ENCODE measurements at places on chromosomes 5 and 9.
A peak's percentile ranks its signal among the peaks of the same experiment; 100 is the strongest.

DNA sequence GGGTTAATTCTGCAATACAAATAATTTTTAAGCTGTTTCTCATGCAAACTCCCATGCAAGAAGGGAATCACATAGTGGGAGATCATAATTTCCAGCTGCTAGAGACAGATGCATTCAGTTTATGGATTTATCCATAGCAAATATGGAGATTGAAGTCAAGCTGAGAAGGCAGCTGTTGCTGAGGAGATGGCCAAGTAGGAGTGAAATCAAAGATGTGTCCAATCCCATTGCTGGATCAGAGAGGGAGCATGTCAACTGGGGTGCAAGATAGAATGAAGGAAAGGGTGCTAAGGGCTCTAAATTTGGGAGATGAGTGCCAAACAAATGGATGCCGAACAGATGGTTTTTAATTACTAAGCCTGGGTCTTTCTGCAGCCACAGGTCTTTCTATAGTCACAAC is 504.5 kb downstream of the NFIB start:
- H3K36me3 ChIP-seq, result no peaks in the 10 kb centered on the region
- H3K4me1 ChIP-seq, result no peaks in the 10 kb centered on the region
- no peaks in the 10 kb centered on the region for H3K27me3 ChIP-seq
- DNase-seq, result no peak
- no peak overlapping the region for H3K27ac ChIP-seq
- H3K4me3 ChIP-seq, result no peak overlapping the region

DNA sequence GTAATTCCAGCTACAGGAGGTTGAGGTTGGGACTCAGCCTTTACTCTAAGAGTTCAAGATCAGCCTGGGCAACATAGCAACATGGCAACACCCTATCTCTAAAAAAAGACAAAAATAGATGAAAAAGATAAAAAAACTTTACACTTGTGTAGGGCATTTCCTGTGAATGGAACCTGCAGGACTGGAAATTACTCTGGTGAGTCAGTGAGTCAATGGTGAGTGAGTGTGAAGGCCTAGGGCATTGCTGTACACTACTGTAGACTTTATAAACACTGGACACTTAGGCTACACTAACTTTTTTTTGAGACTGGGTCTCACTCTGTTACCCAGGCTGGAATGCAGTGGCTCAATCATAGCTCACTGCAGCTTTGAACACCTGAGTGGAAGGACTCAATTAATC is 19.5 kb upstream of the ARSI start:
- H3K27ac ChIP-seq, result no peak overlapping the region
- DNase-seq, result no peak
- H3K36me3 ChIP-seq, result no peaks in the 10 kb centered on the region

GRCh38 chr5:135710045-135710675 is 124.3 kb upstream of the SLC25A48 start:
- H3K27ac ChIP-seq, result no peak overlapping the region
- H3K4me1 ChIP-seq, result no peaks in the 10 kb centered on the region
- no peaks in the 10 kb centered on the region for H3K36me3 ChIP-seq

DNA sequence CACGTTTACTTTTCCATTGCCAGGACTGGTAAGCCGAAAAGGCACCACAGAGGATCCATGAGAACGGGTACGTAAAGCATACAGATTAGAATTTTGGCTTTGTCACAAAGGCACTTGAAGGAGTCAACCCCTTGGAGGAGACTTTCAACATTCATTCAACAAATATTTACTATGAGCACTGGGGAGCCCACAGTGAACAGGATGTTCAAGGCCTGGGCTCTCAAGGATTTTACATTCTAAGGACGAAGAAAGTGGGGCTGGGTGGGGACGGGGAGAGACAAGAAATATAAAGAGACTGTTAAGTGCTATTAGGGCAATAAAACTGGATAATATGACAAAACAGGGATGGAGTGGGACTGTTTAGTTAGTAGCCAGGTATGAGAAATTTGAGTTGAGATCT is 66.0 kb downstream of the KLF4 start:
- H3K36me3 ChIP-seq, result no peaks in the 10 kb centered on the region
- DNase-seq, result no peak
- no peak overlapping the region for H3K27ac ChIP-seq
- H3K27me3 ChIP-seq, result no peaks in the 10 kb centered on the region

- no peak for DNase-seq
- H3K4me3 ChIP-seq, result no peak overlapping the region
- no peak overlapping the region for H3K27ac ChIP-seq
- H3K27me3 ChIP-seq, result peaks cover 8% of the 10 kb centered on the region
- H3K4me1 ChIP-seq, result no peaks in the 10 kb centered on the region
These were observed 1.7 kb downstream of the RXFP3 start for GRCh38 chr5:33937707-33938506.

DNA sequence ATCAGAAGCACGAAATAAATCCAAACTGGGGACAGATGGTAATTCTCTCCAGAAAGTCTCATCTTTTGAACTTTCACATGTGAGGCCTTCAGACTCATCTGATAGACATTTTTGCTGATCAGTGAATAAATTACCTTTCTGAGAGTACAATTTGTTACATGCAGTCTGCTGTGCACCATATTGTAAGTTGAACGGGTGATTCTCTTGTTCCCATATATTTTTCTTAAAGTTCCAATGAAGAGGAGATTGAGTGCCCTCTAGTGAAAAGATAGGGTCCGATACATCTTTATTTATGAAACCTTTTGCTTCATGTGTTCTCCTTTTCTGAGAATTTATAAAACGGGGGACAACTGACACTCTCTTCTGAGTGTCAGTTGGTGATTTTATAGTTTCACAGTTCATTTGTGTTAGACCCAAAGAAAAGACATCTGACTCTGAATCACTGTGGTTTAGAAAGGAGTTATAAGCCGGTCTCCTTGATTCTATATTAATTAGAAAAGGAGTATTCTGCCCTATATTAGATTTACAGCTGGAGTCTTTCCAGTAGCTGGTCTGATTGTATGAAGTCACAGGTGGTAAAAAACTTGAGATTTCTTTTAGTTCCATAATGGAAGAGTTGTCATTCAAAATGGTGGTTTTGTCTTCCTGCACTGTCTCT is 30.4 kb downstream of the GNG10 start:
- H3K27ac ChIP-seq, result no peak overlapping the region
- H3K4me3 ChIP-seq, result no peak overlapping the region
- no peak for DNase-seq
- H3K36me3 ChIP-seq, result no peaks in the 10 kb centered on the region

DNA sequence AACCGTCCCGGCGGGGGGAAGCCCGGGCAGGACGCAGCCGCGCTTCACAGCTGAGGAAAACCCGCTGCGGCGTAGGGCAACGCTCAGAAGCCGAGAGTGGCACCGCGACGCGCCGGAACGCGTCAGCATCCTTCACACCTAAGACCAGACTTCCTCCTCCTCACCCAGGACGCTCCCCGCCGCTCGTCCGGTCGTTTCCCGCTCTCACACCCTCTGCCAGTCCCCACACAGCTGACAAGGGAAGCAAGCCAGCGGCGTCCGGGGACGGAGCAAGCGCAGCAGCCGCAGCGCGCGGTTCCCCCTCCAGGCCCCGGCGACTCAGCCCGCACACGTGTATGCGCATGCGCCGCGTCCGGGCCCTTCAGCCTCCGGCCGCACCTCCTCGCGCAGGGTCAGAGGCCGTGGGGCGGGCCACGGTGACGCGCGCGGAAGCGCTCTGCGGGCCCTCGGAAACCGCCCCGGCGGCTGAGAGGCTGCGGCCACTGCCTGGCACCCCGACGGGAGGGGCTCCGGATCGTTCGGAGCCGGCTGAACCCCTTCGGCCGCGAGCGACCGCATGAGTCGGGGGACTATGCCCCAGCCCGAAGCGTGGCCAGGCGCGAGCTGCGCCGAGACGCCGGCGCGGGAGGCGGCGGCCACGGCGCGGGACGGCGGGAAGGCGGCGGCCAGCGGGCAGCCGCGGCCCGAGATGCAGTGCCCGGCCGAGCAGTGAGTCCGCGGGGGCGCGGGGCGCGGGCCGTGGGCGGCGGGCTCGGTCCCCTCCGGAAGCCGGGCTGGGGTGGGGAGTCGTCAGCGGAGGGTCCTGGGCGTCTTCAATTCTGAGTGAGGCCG is at the start of gene OTULIN:
Gene OTULIN (plus strand): TSS at position 449 of the 831 bp plus-strand sequence. CDS start 108 bp downstream, at position 557.
- peak within 1 kb of the TSS; percentile 69 for H3K4me3 ChIP-seq
- peak within 1 kb of the TSS; percentile 95 for H3K27ac ChIP-seq
- H3K4me1 ChIP-seq, result peaks cover 11% of the 10 kb centered on the region
- peak; percentile 78 for DNase-seq
- no peaks in the 10 kb centered on the region for H3K27me3 ChIP-seq

- DNase-seq, result no peak
- H3K27ac ChIP-seq, result peak overlapping the region; percentile 93
- H3K4me1 ChIP-seq, result peaks cover 48% of the 10 kb centered on the region
- no peak overlapping the region for H3K4me3 ChIP-seq
- no peaks in the 10 kb centered on the region for H3K27me3 ChIP-seq
- no peaks in the 10 kb centered on the region for H3K36me3 ChIP-seq
These were observed 26.6 kb downstream of the RUSC2 start for GRCh38 chr9:35516479-35516878.

GRCh38 chr9:85414390-85414789 is 327.4 kb downstream of the AGTPBP1 start:
- DNase-seq, result no peak
- no peaks in the 10 kb centered on the region for H3K4me1 ChIP-seq
- no peak overlapping the region for H3K27ac ChIP-seq
- H3K36me3 ChIP-seq, result no peaks in the 10 kb centered on the region
- H3K27me3 ChIP-seq, result no peaks in the 10 kb centered on the region

- no peak overlapping the region for H3K4me3 ChIP-seq
- H3K27ac ChIP-seq, result no peak overlapping the region
- H3K4me1 ChIP-seq, result no peaks in the 10 kb centered on the region
- no peaks in the 10 kb centered on the region for H3K27me3 ChIP-seq
- H3K36me3 ChIP-seq, result no peaks in the 10 kb centered on the region
- DNase-seq, result no peak
These were observed 63.5 kb downstream of the ZNF474 start for GRCh38 chr5:122192497-122193496.

DNA sequence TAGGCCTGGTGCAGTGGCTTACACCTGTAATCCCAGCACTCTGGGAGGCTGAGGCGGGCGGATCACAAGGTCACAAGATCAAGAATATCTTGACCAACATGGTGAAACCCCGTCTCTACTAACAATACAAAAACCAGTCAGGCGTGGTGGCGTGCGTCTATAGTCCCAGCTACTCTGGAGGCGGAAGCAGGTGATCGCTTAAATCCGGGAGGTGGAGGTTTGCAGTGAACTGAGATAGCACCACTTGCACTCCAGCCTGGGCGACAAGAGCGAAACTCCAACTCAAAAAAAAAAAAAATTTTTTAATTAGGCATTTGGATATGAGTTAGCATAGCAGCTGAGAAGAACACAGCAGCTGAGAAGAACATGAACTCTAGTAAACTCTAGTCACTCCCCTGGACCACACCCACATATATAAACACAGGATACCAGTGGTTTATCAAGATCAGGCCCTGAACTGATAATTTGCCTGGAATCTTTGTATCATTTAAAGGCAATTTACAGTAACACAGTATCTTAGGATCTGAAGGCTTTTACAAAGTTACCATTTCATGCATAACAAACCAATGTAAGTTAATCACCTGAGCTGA is 4.6 kb upstream of the UGCG start:
- no peak overlapping the region for H3K27ac ChIP-seq
- no peaks in the 10 kb centered on the region for H3K27me3 ChIP-seq
- no peak for DNase-seq
- H3K4me1 ChIP-seq, result no peaks in the 10 kb centered on the region
- no peak overlapping the region for H3K4me3 ChIP-seq

DNA sequence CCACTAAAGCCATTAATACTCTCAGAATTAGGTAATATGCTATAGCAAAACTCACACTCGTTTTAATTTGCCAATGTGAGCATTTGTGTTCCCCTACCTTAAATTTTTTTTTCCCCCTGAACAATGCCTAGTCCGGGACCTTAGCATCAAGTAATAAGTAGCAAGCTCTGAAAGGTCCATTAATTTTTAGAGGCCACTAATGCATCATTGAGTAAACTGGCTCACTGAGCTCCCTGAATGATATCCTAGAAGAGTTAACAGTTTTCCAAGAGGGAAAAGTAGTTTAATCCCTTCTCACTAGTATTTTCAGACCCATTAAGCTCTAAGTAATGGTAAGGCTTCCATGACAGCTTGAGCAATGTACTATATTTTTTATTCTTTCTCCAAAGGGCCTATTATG is 242.2 kb downstream of the MAT2B start:
- no peaks in the 10 kb centered on the region for H3K4me1 ChIP-seq
- DNase-seq, result no peak
- H3K27me3 ChIP-seq, result no peaks in the 10 kb centered on the region

DNA sequence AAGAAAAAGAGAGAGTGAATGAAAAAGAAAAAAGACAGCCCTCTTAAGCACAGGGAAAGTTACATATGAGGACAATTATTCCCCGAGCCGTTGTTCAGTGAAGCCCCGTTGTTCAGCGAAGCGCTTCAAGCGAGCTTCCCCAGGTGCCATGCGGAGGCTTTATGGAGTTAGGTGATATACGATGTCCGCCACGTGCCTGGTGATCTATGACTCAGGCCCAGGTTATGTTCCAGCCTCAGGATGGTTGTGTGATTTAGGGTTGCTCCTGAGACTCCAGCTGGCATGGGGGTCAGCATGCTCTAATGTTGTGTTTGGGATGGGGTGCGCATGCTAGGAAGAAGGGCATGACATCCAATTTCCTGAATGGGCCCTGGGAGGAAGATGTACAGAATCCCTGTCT is 365.6 kb downstream of the CDK5RAP2 start:
- no peak overlapping the region for H3K4me3 ChIP-seq
- no peak for DNase-seq
- no peaks in the 10 kb centered on the region for H3K27me3 ChIP-seq
- H3K4me1 ChIP-seq, result no peaks in the 10 kb centered on the region

- H3K4me3 ChIP-seq, result no peak overlapping the region
- DNase-seq, result no peak
- H3K27ac ChIP-seq, result peak overlapping the region; percentile 68
- no peaks in the 10 kb centered on the region for H3K27me3 ChIP-seq
These were observed 66.9 kb downstream of the HMCN2 start for GRCh38 chr9:130332384-130332926.

DNA sequence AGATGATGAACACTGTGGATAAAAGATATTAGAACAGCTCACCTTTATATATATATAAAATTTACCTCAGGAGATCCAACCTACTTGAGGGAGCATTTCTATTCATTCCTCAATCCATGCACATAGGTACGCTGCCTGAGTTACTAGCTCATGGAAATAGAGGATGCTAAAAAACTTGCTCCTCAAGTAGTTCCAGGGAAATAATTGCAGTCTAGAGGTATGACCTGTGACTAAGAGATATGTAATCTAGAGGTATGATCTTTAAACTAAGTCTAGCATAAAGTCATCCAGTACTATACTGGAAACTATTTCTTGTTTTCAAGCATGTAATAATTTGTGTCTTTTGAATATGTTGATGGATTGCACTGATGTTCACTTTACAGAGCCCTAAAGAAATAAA is 471.2 kb downstream of the TAF11L14 start:
- no peaks in the 10 kb centered on the region for H3K4me1 ChIP-seq
- H3K4me3 ChIP-seq, result no peak overlapping the region
- no peaks in the 10 kb centered on the region for H3K36me3 ChIP-seq
- H3K27me3 ChIP-seq, result no peaks in the 10 kb centered on the region

GRCh38 chr9:95570150-95570549 is 53.4 kb upstream of the PTCH1 start:
- H3K4me1 ChIP-seq, result no peaks in the 10 kb centered on the region
- H3K27me3 ChIP-seq, result peaks cover 11% of the 10 kb centered on the region
- peak overlapping the region; percentile 17 for H3K4me3 ChIP-seq

- no peak overlapping the region for H3K27ac ChIP-seq
- no peaks in the 10 kb centered on the region for H3K36me3 ChIP-seq
- no peak overlapping the region for H3K4me3 ChIP-seq
- no peak for DNase-seq
- no peaks in the 10 kb centered on the region for H3K27me3 ChIP-seq
- no peaks in the 10 kb centered on the region for H3K4me1 ChIP-seq
These were observed 18.8 kb upstream of the ALDH1B1 start for GRCh38 chr9:38373679-38374078.
